Adrenal gland (tissue), 19 donors: ENCODE measurements at places on chromosomes 12 and 14.

GRCh38 chr12:15733136-15733535 is 56.1 kb downstream of the EPS8 start:
- DNase-seq, result no peak

- no peak for DNase-seq
These were observed 113.2 kb downstream of the DPF3 start for GRCh38 chr14:72780751-72781150.

DNA sequence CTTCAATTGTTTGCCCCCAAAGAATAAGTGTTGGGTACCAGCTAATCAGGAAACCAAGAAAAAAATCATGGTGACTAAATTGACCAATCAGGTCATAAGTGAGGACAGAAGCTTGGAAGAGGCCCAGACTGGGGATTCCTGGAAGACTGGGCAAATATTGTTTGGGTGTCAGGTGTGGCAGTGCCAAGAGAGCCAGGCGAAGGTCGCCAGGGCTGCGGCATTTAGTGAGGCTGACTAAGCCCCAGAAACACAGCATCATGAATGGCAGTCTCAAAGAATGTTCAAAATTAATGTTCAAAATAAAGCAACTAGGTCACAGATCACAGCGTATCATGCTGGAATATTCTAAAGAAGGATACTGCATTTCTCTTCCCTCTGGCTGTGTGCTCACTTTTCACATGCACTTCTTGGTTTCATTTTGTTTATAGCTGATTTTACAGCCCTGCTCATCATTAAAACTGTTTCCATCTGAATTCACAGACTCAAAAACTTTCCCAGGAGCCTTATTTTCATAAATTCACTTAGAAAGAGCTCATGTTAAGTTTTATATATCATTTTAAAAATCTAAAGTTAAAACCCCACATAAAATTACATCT is 85.3 kb upstream of the OVCH1 start:
- peak; percentile 68 for DNase-seq

GRCh38 chr14:68924186-68925158 is 54.6 kb downstream of the ACTN1 start:
- no peak for DNase-seq

- DNase-seq, result no peak
These were observed 208.2 kb downstream of the EPS8 start for GRCh38 chr12:15581006-15581405.

DNA sequence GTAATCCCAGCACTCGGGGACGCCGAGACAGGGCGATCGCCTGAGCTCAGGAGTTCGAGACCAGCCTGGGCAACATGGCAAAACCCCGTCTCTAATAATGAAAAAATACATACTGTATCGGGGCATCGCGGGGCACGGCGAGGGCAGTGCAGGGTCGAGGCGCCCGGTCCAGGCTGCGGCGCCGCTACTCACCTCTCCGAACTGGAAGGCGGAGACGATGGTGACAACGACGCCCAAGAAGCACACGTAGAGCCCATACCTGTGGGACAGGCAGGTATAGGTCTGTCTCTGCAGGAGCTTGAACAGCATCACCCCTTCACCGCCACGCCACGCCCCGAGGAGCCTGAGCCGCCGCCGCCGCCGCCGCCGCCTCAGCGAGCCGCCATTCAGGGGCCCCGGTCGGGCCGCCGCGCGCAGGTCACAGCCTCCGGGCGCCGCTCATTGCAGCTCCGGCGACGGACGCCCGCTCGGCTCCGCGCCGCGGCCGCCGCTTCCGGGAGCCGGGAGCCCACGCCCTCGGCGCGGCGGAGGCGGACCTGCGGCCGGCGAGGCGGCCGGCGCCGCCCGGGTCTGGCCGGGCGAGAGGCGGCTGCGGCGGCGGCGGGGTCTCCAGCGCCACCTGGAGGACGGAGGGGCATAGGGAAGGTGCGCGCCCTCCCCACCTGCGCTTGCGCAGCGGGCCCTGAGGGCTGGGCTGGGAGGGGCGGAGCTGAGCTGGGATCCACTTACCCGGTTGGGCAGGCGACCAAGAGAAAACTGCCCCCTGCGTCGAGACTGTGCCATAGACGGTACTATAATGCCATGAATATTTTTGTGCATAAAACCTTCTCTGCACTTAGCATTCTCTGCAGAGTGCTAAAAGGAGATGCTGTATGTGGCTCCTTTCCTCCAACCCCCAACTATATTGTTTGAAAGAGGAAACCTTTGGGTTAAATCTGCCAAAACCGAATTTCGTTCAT is at the start of gene GNPTAB:
TSS of gene GNPTAB (minus strand) at position 593 of the 959 bp plus-strand sequence. CDS start at position 309, 284 bp downstream.
- peak; percentile 95 for DNase-seq

DNA sequence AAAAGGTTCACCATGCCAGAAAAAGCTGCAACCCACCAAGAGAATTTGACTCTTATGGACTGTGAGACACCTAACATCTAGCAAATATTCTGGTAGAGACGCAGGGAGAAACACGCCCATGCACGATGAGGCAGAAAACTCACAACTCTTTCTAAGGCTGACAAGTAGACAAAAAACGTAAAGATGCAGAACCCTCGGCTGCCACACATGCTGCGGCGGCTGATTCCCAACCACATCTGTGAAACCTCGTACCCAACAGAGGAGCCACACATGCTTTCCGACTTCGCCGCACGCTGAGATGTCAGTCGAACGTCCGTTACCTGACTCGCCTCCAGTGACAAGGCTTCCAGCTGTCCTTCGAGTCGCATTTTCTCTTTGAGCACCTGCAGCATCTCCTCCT is 21.8 kb downstream of the GOLGA3 start:
- DNase-seq, result no peak

DNA sequence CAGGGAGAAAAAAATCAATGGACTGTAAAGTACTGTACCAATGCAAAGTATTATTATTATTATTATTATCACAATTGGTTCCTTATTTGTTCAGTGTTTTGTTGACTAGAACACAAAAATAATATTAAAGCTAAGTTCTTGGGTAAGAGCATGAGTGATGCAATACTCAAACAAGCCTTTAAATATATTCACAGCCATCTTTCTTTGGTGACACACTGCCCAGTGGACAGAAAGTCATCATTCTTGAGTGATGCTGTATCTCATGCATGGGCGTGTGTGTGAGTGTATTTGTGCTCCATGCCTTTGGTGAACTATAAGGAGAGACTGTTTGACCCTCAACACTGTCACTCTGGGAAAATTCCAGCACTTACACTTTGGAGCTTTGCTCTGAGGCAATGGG is 93.6 kb downstream of the KCNK10 start:
- DNase-seq, result no peak

DNA sequence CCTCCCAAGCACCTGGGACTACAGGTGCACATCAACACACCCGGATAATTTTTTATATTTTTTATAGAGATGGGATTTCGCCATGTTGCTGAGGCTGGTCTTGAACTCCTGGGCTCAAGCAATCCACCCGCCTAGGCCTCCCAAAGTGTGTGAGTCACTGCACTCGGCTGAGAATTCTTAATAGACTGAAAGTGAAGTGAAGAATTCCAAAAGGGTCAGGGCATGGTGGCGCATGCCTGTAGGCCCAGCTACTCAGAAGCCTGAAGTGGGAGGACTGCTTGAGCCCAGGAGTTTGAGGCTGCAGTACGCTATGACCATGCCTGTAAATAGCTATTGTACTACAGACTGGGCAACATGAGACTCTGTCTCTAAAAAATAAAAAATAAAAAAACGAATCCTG is 43.7 kb downstream of the TCHP start:
- DNase-seq, result no peak

- DNase-seq, result no peak
These were observed 12.9 kb upstream of the FAM181A start for GRCh38 chr14:93914278-93914677.

DNA sequence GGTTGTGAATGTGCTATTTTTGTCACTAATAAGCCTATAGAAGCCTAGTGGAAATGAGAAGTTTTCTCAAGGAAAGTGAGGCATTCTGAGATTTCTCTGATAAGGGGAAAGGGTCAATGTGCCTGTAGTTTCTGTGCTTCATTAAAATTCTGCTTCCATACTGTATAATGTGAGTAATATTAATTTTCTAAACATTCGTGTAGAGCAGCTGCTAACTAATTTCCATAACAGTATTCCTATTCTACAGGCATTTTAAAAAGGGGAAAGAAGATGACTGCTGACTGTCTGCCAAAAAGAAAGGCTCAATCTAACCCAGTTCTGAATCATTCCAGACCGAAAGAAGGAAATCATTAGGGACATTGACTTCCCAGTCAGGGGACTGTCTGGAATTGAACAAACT is 293.3 kb upstream of the TMPO start:
- no peak for DNase-seq

DNA sequence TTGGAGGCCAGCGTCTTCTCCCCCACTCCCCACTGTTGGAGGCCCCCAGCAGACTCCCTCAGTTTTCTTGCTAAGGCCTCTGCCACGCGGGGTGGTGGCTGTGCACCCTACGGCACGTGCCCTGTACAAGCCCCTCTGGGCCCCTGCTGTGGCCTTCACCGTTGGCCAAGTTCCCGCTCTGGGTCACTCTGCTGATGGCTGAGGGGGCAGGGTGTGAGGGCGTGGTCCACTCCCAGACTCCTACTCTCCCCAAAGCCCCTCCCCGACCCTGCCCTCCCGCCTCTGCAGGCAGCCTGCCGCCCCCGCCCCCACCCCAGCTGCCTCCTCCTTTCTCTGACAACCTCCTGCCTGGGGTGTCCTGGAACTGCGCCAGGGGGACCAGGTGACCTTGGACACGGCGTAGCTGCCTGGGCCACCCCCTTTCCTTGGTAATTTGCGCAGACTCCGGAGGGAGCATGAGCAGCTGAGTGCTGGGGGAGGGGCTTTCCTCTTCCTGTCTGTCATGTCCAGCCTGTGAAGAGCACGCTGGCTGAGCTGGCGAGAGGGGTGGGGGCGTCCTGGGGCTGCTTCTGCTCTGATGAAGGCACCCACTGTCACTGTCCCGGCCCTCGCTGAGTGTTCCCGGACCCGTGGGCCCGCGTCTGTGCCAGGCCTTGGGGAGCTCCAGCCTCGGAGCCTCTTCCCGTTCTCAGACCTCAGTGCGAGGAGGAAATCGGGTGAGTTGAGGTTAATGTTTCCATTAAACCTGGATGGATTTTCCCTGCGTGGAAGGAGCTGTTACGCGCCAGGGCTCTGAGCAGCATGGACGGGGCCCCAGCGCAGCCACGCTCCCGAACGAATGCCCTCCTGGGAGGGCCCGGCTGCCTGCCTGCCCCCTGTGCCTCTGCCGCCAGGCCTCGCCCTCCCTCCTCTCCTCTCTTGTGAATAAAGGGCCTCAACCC is 85.0 kb downstream of the KIF26A start:
- peak; percentile 89 for DNase-seq

DNA sequence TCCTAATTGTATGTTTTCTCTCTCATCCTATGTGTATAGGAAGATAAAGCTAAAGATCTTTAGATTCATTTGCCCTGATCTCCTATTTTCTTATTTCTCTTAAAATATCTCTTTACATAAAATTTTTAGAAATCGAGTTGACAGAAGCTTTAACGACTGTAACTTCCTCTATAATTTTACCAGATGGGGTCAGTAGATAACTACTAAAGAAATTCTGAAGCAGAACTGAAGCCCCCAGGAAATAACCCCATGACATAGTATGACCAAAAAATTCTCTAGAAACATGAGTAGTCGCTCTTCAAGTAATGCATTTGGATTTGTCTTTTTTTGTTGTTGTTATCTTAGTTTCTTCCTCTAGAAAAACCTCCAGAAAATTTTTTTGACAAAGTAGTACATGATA is 288.0 kb downstream of the ERC1 start:
- DNase-seq, result no peak

- DNase-seq, result no peak
These were observed 723.1 kb upstream of the TBX3 start for GRCh38 chr12:115407036-115407435.

DNA sequence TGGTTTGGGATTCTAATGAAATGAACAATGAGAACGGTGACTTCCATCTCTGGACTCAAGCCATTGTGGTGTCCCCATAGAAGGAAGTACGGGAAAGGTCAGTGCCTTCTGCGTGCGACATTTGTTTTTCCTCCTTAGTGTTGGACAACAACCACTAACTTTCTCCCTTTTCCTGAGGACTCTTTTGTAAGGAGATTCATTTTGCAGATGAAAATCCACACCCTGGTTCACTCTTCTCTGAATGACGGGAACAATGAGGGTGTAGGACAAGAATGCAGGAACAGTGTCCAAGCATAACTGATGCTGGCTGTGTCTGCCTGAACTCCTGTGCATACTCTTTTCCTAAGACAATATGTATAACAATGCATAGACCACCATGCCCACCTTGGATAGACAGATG is 176.4 kb downstream of the STXBP6 start:
- DNase-seq, result no peak

GRCh38 chr12:49748800-49749199 is 7.4 kb downstream of the TMBIM6 start:
- DNase-seq, result no peak

DNA sequence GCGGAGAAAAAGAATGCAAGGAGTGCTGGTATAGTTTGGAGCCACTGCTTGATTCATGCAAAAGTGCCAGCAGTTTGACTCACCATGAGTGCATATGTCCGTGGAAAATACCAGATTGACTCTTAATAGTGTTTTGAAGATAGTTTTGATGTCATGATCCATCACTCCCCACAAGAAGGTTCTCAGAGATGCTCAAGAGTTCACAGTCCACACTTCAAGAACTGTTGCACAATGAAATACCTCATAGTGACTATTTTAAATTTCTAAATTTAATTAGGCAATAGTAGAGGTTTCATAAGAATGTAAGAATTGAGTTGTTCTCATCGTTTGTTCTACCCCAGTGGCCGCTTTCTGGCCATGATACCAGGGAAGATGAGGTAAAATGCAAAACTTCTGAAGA is 286.6 kb upstream of the RGS6 start:
- no peak for DNase-seq

DNA sequence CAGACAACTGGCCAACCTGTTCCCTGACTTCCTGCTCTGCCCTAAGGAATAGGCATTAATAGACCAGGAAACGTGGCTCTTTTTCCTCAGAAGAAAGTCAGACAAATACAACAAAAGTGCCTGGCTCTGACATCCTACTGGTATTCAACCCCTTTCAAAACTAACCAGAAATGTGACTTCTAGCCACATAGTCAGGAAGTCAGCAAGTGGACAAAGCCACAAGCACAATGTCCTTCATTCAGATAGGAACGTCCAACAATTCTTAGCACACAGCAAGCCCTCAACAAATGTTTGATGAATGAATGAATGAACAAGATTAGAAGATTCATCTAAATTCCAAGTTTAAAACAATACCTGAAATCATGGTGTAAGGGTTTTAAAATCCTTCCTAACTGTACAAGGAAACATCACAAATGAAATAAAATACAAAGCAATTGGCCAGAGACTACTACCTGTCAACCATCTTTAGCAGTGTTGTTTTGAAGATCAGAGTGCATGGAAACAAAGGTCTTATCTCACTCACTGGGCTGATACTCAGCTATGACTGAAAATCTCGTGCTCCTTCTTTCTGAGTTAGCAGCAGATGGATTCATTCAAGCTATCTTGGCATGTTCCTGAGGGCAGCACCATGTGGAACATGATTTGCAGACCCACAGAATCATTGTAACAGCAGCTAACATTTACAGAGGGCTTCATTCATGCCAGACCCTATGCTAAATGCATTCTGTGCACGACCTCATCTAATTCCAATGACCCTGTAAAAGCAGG is 16.5 kb downstream of the APPL2 start:
- DNase-seq, result no peak

DNA sequence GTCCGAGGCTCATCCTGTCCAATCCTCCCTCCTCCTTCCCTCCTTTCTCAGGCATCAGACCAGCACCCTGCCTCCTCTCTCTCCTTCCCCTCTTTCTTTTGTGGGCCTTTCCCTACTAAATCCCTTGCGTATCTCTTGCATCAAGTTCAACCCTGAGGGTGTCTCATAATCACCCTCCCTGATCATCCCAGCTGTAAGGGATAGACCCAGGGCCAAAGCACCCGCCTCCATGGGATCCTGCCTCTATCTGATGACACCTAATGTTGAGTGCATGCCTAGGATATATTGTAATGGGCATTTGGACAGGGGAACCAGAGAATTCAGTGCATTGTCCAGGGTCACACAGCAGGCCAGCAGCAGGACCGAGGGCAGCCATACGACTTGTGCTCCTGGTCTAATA is 84.9 kb downstream of the PHETA1 start:
- no peak for DNase-seq
